ENCODE measurements at places on chromosomes 3 and 15.

- no peak for DNase-seq
These were observed 100.1 kb downstream of the VGLL3 start for GRCh38 chr3:86890741-86891396.

DNA sequence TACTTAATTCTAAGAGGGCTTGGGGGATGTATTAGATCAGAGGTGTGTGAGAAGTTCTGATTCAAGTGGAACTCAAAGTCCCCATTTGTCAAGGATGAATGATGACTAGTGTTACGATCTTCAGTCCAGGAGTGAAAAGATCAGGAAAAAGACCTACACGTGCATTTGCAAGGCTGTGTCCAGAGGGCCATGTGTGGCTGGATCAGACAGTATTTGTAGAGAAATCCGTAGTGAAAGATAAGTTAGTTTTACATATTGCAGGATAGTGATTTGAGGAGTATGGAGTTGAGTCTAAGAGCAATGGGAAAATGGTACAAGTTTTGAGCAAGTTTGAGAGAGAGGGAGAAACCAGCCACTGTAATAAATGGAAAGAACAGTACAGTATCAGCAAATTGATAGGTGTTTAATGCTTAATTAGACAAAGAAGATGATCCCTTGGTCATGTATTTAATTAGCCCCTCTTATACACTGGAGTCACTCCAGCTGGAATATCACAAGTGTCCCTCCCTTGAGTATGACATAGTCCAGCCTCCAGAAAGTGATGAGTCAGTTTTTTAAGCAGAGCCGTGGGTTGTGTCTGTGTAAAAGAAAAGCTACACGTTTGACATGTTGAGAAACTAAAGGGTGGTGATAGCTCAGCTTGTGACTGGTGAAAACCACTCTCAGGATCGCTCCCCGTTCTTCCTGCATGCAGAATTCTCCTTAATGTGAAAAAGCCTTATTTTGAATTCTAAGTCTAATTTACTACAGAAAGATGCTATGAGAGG is 348.8 kb downstream of the ROBO1 start:
- no peak for DNase-seq

DNA sequence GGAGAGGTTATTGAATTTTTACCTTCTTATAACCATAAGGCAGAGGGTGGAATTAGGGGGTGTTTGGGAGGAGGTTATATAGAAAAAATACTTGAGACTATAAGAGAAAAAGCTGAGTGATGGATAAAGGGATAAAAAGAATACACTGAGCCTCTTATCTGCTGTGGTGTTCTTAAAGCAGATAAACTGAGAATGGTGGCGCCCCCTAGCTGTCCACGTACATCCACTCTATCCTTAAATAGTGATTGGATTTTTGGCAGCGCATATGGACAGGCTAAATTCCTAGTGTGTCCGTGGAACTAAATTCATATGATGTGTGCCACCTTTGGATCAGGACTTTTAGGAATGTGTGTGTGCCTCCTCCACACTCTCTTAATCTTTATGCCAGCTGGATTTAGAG is 121.1 kb downstream of the OXSM start:
- DNase-seq: no peak

- DNase-seq: no peak
These were observed 245.4 kb downstream of the SLCO3A1 start for GRCh38 chr15:92098869-92099268.

GRCh38 chr15:47814620-47815019 is 97.3 kb downstream of the SEMA6D start:
- DNase-seq: no peak

- no peak for DNase-seq
These were observed 22.0 kb downstream of the C15orf39 start for GRCh38 chr15:75223688-75224087.

DNA sequence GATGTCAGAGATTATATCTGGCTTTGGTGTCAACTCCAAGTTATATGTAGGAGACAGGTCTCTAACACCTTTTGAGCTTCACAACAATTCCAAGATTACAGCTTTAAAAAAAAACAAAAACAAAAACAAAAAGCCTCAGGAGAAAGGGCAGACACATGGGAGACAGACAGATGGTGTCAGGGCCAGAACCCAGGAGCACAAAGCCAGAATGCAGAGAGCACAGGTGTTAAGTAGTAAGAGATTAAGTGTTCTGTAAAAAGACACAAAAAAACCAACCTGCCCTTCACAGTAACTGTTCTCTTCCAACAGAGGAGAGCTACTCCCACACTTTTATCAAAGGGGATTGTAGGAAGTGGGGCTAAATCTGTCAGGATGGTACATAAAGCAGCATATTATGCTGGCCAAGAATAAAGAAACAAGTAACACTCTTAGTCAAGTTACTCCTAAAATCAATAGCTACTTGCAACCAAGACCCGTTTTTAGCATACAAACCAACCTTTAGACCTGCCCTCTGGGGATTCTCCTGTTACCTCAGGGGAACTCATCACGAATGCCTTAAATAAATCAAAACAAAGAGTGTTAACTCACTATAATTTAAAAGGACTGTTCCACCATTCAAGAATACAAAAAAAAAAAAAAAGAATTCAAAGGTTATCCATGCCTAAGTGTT is 5.9 kb downstream of the CPEB1 start:
- no peak for DNase-seq

- DNase-seq: no peak
These were observed 30.9 kb upstream of the ARRDC4 start for GRCh38 chr15:97929456-97930229.

DNA sequence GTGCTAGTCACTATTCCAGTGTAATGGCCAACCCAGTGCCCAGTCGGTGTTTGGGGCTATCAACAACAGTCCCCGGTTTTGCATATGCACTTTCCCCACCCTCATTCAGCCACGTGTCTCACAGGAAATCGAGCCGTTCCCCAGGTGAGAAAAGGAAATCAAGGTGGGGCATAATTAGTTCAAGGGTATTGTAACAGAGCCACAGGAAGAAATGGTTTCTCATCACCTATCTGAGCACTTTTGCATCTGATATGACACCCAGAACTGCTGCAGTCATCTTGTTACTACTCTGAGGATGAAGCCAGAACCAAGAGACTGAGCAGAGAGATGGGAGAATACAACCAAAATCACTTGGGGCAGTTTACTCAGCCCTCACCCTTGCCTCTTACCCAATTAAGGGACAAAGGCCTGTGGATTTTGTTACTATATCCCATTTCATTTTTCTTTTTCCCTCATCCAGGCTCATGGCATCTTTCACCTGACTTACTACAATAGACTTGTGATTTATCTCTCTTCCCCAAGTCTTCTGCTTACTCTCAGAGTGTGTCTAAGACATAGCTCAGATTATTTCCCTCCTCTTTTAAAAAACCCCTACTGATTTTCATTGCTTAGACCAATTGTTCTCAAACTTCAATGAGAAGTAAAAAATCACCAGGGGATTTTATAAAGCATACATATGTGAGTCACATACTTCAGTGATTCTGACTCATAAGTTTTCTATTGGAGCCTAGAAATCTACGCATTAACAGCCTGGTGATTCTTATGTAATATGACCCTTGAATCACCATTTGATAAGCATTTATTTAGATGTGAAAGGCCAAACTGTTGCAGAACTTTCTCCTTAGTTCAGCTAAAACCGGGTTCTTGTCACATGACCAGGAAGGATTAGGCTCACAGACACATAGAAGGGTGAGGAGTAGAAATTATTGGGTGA is 40.5 kb downstream of the TRAT1 start:
- DNase-seq: no peak

DNA sequence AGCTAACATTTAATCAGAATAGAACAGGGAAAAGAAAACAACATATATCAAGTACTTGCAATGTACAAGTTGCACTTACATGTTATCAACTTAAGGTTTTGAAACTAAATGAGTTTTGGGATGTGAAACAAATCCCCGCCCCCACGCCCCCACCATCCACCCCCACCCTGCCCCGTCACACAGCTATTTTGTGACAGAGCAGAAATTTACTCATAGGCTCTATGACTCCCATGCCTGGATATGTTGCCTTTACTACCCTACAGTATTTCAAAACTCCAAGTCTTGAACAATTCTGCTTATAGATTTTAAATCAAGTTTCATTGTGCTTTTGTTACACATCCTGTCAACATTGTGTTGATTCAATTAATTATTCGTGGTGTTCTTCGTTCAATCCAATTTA is 18.1 kb upstream of the IL1RAP start:
- DNase-seq: no peak

DNA sequence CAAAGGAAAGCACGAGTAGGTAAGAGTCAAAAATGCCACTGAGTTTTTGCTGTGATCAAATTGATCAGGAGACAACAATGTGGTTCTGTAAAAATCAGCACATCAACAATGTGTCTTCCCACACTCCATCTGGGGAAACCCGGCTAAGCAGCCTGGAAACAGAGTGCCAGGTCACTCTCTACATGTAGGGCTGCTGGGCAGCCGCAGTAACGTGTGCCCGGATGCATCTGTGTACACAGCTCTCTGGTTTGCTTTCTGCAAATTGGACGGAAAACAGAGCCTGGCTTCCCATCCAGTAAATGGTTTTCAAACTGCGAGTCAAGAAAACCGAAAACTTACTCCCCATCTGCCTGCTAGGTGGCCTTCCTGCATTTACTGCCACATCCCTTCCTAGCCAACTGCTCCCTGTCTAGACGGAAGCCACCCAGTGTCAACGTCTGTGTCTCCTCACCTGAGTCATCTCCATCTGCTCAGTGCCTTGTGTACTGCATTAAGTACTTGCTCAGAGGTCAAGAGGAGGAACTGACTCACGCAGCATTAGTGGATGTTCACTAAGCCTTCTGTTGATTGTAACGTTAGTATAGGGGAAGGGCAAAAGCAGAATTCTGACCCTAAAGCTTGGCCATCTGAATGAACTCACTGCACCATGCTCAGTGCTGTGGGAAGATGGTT is 124.1 kb downstream of the TJP1 start:
- DNase-seq: no peak

- no peak for DNase-seq
These were observed 144.3 kb upstream of the ADAMTS9 start for GRCh38 chr3:64832098-64832497.

GRCh38 chr3:152313914-152314313 is 45.2 kb downstream of the MBNL1 start:
- DNase-seq: no peak

DNA sequence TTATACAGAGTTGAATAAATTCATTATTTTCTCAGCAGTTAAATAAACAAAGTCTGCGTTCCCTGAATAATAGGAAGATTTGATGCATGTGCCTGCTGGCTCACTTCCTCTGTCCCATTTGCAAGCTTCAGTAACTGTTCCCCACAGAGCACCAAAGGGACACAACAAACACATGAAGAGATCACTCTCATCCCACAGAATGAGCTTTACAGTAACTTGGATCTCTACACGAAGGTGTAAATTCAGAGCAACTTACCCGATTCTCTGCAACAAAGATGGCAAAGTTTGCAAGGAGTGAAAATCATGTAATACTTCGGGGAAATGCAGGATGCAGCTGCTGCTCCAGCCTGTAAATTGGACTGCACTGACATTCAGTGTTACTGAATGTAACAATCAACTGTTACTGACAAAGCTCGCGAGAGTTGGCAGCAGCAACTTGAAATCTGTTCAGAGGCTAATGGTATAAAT is at the start of gene BCHE:
Gene BCHE (minus strand): TSS at position 366 of the 468 bp plus-strand sequence. CDS start 6,390 bp downstream, outside the sequence.
- DNase-seq: no peak

- DNase-seq: no peak
These were observed 160.1 kb downstream of the PLCL2 start for GRCh38 chr3:17044855-17045254.

Measured in cortex of kidney (tissue), 1 donor.